GM12891 (cell line): ENCODE measurements at places on chromosomes 6 and 20.

- DNase-seq, result no peak
Measured at GRCh38 chr6:42147138-42147562, 4.7 kb upstream of the C6orf132 start.

DNA sequence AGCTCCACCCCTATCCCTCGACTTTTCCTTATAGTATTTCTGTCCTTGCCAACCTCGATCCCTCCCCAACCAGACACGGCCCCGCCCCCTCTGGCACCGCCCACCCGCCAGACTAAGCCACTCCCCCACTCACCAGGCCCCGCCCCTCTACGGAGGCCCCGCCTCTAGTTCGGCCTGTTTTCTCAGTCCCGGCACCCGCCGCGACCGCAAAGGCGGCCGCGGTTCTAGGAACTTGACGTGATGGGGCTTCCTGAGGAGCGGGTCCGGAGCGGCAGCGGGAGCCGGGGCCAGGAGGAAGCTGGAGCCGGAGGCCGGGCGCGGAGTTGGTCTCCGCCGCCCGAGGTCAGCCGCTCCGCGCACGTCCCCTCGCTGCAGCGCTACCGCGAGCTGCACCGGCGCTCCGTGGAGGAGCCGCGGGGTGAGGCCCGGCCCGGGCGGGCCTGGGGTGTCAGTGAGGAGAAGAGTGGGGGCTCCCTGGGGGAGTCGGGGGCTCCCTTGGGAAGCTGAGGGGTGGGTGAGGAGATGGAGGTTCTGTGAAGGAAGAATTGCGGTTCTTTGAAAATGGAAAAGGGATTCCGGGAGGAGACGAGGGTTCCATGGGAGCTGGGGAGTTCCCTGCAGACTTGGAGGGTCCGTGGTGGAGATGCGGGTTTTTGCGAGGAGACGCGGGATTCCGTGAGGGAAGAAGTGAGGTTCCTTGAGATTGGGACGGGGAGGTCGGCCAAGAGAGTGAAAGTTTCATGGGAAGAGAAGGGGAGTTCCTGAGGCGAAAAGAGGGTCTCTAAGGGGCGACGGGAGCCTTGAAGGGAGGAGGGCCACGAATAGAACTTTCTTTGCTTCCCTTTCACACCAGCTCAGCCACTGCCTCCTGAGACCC, at the start of gene ACSS2:
Gene ACSS2 (plus strand): TSS at position 207 of the 877 bp plus-strand sequence. CDS start 34 bp downstream, at position 241.
- DNase-seq, result peak; percentile 67

- DNase-seq, result no peak
Measured at GRCh38 chr20:8678098-8678776, 390.6 kb upstream of the PLCB4 start.

DNA sequence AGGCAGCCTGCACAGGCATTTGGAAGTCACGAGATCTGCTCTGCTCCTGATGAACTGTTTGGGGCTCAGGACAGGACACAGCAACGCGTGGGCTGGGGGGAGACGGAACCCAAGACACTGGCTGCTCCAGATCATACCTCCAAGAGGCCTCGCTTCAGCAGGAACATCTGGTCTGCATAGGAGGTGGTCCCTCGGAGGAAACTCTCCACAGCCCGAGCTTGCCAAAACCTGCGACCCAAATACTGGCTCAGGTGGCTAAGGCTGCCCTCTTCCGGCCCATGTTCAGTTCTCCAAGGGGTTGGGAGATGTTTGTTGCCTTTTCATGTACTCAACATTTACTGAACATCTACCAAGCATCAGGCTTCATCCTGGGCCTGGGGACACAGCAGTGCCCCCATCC, 51.7 kb downstream of the MYH7B start:
- DNase-seq, result no peak

GRCh38 chr6:11043961-11044711, at the start of gene ELOVL2:
ELOVL2 (minus strand) TSS chr6:11044305; CDS start chr6:11044230, 75 bp downstream.
- DNase-seq, result peak; percentile 43

DNA sequence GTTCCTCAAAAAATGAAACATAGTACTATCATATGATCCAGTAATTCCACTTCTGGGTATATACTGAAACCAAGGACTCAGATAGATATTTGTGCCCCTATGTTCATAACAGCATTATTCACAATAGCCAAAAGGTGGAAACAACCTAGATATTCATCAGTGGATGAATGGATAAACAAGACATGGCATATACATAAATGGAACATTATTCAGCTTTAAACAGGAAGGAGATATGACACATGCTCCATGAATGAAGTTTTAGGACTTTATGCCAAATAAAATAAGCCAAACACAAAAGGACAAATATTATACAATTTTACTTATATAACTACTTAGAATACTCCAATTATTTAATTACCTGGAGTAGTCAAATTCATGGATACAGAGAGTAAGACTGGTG, 16.4 kb downstream of the PLCB1 start:
- DNase-seq, result no peak

GRCh38 chr6:28600245-28600644, 74.6 kb downstream of the GPX5 start:
- no peak for DNase-seq

DNA sequence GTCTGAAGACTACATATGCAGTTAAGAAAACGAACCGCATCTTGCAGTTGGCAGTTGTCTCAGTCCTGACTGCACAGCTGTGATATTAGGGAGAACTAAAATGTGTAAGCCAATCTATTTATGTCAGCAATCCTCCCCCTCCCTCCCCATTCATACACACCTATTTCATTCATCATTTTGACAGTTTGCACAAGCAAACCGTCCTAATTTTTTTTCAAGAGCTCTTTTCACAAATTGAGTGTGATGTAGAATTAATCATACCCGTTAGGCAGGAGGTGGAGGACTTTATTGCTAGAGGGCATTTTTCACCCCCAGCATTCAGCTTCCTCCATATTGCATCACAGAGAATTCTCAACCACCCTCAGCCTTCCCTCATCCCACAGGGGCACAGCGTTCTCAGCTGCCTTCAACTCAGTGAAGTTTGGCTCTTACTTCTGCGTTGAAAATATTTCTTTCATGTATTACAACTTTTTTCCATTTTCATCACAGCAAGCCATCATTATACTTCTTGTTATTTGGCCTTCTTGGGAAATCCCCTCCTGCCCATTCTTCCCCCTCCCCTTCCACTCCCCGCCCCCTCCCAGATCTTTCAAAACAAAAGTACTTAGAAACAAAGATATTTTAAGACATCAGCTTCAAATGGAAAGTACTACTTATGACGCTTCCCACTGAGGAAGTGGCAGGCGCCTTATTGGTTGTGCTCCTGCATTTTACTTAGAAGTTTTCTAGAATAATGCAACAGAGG, 37.5 kb downstream of the NOX3 start:
- no peak for DNase-seq
